SK-N-MC (cell line): ENCODE measurements at places on chromosomes 5 and 9.

GRCh38 chr9:129557192-129558036 is 63.5 kb downstream of the C9orf50 start:
- no peak for DNase-seq

GRCh38 chr5:146644831-146645230 is 128.8 kb upstream of the GPR151 start:
- DNase-seq = no peak

DNA sequence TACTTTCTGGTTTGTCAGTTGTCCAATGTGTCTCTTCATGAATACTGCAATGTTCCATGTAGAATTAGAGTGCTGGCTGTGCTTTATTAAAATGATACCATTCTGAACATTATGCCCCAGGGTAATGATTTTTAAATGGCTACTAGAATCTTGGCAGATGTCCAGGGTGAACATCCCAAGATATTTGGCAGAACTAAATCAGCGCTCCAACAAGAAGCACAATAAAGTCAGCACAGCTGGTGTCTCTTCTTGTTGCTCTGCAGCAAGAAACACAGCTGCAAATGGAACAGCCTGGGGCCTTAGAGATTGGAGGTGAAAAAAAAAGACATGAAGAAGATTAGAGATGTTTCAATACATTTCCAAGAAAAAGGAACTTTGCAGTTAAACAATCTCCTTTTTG is 248.3 kb downstream of the CDH18 start:
- DNase-seq = peak; percentile 99

- no peak for DNase-seq
Observed at GRCh38 chr5:10321882-10322281, 14.2 kb upstream of the CMBL start.

DNA sequence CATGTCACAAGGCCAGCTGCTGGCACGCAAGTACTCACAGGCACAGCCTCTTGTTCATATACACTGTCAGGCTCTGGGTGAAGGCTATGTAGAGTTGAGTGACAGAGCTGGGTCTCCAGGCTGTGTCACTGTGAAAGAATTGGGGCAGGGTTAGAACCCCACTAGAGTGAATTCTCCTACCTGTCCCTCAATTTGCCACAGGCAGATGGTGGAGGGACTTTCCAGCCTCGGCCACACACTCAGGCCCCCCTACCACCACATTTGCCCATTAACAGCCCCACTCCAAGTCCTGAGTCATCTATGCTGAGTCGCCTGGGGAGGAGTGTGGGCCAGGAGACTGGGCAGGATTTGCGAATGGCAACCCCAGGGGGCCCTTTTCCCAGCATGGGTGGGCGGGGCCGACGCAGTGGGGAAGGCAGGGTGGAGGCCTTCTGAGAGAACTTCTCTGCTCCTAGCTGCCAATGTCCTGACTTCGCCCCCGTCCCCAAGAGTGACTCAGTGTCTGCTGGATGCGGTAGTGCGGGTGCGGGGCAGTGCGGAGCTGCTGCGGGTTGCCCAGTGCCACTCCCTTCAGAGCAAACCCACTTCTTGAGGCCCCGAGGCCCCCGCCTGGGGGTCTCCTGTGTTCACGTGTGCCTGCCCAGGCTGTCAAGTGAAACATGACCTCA is 50.3 kb upstream of the PSD2 start:
- DNase-seq = no peak

DNA sequence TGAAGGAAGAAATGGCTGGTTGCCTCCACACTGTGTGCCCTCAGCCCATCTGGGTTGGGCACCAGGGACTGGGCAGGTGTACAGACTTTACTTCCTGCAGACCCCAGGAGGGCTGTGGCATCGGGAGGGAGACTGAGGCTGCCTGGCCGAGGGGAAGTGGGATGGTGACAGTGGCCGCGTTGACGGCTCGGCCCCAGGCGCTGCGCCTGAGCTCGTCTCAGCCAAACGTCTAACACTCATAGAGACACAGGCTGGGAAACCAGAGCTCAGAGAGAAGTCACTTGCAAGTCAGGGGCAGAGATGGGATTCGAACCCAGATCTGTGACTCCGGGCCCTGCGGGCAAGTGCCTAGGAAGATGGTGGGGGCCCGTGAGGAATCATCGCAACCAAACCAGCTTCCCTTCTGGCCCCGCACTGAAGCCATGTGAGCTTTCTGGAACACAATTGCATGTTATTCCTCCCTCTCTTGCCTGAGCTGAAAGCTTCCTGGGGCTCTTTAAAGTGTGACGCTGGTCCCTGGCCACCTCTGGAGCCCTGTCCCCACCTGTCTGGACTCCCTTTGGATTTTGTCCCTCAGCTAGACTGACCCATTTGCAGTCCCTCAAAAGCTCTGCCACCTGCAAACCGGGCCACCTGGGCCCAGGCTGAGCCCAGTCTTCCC is 53.1 kb upstream of the FUBP3 start:
- DNase-seq = no peak

DNA sequence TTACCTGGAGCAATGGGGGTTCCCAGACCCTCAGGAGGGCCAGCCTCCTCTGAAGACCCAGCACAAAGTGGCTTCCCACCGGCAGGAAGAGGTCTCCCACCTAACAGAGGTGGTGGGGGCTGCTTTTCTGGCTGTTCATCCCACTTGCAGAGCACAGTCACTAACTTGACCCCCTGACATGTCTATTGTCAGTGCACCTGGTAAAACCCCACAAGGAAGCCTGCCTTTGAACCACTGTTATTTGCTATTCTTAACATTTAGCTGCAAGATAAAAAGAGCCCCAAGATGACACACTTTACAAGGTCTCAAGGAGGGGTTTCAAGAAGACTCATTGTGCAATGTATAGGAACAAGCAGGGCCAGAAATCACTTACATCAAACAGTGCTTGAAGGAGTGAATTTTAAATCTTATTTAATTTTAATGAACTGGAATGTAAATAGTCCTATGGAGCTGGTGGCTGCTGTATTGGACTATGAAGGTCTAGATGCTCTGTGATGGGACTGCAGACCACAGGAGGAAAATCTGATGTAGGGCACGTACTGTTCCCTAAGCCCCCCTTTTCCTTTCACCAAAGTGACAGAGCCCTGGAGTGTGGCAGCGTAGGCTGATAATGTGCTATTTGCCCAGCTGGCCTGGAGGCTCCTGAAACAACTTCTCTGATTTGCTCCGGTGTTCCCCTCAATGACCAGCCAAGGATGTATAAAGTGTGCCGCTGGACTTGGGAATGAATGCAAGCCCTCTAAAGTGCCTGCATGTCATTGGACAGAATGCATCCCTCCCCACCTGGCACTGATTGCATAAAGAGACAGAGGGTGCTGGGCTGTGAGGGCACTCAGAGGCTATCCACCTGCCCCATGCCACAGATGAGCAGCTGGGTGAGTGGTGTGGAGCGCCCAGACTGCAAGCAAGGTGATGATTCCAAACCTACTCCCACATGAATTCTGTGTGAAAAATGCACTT is 80.2 kb downstream of the PTPN3 start:
- DNase-seq = no peak

- DNase-seq = no peak
Observed at GRCh38 chr5:32961059-32961415, 249.9 kb downstream of the NPR3 start.

- DNase-seq = no peak
Observed at GRCh38 chr9:22170556-22170955, 161.5 kb upstream of the CDKN2B start.

- DNase-seq = no peak
Observed at GRCh38 chr9:84620338-84620737, 49.2 kb upstream of the NTRK2 start.

GRCh38 chr5:154842689-154843530 is 7.5 kb downstream of the FAXDC2 start:
- no peak for DNase-seq

DNA sequence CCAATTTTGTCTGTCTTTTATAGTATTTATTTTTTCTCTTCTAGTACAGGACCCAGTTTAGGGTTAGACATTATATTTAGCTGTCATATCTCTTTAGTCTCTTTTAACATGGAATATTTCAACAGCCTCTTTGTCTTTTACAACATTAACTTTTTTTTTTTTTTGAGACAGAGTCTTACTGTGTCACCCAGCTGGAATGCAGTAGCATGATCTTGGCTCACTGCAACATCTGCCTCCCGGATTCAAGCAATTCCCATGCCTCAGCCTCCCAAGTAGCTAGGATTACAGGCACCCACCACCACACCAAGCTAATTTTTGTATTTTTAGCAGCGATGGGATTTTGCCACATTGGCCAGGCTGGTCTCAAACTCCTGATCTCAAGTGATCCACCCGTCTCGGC is 90.1 kb downstream of the ADAMTS6 start:
- no peak for DNase-seq

- no peak for DNase-seq
Observed at GRCh38 chr9:15086156-15086763, 176.0 kb upstream of the FREM1 start.
